ENCODE measurements at places on chromosomes 6 and 20.

DNA sequence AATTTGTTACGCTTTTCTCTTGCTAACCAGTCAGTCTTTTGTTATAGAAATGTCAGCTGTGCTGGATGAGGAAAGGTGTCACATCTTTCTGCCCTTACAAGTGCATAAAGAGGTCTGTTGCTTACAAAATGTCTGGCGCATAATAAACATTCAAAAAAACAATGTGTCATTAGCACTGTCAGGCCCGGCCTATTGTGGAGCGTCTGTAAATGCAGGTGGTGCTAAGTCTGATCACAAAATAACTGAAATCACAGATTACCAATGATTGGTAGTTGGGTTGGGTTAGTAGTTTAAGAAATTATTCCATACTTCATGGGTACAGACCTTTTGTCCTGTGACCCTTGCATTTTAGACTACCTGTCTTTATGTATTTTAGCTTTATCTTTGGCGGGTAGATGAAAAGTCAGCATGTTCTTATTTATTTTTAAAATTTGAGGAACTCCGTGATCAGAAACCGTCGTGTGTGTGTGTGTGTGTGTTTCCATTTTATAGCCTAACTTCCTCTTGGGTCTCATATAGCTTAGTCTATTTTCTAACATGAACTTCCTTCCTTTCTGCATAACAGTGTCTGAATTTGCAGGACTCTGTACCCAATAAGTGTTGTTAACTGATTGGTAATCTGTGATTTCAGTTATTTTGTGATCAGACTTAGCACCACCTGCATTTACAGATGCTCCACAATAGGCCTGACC is 88.1 kb upstream of the IFNGR1 start:
- DNase-seq: no peak

DNA sequence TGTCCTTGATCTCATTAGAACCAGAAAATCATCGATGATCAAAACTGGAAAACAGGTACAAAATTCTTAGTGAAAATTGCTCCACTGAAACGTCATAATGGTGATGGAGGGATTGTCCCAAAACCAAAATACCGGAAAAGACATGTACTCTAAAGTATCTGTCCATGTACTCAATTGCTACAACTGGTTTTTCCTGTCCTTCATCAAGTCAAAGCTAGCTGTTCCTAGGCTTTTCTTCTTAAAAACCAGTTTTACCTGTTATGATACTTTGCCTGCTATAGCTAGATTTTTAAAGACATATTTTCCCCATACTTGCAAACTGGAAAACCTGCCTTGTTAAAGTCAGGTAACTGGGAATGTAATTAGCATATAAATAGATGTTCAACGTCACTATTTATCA is 50.5 kb upstream of the LRRC1 start:
- DNase-seq: no peak

GRCh38 chr20:59395729-59396128 is 95.3 kb downstream of the EDN3 start:
- no peak for DNase-seq

- DNase-seq: no peak
These were observed 19.5 kb downstream of the KIF13A start for GRCh38 chr6:17967668-17968518.

- DNase-seq: no peak
These were observed 76.0 kb downstream of the ADTRP start for GRCh38 chr6:11702500-11703130.

GRCh38 chr6:5423251-5423650 is 161.9 kb downstream of the FARS2 start:
- DNase-seq: no peak

GRCh38 chr6:82072751-82073150 is 174.8 kb downstream of the IBTK start:
- no peak for DNase-seq

DNA sequence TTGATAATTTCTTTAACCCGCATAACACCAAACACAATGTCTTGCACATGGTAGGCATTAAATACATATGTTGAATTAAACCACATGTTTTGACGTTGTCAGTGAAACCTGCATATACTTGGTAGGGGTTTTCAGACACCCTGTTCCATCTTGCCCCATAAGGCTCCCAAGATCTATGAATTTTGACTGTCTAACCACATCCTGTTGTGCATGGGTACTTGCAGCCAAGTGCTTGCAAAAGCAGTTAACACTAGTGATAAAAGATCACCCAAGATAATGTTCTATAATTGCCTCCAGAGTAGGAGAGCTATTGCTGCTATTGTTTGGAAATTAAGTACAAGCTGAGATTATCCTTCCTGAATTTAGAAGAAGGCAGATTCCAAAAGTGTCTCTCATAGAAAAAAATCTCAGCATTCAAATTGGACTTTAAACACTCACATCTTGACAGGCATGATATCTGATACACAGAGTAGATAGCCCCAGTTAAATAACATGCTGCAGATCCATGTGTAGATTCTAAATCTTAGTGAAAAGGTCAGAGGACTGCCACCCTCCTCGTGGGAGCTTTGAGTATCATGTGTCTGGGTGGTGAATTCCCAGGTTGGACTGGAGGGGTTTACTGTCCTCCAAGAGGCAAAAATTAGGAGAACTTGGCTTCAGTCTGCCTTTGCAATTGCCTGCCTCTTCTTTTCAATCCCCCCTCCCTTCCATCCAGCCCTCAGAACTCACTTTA is 25.8 kb upstream of the CCN6 start:
- DNase-seq: peak; percentile 98

DNA sequence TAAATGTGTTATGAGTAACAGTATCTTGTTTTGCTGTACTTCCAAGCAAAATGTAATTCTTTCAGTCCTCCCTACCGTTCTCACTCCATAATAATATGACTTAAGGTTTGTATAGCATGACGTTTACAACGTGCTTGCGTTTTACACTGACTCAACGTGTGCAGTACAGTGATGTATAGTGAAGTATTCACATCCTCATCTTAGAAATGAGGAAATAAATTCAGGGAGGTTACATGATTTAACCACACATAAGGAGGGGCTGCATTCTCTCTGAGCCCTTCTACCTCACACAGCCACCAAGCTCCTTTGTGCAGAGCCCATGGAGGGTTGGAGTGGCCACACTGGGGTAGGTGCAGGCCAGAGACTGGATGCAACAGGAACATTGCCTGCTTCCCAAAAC is 164.5 kb downstream of the MTHFD1L start:
- no peak for DNase-seq

DNA sequence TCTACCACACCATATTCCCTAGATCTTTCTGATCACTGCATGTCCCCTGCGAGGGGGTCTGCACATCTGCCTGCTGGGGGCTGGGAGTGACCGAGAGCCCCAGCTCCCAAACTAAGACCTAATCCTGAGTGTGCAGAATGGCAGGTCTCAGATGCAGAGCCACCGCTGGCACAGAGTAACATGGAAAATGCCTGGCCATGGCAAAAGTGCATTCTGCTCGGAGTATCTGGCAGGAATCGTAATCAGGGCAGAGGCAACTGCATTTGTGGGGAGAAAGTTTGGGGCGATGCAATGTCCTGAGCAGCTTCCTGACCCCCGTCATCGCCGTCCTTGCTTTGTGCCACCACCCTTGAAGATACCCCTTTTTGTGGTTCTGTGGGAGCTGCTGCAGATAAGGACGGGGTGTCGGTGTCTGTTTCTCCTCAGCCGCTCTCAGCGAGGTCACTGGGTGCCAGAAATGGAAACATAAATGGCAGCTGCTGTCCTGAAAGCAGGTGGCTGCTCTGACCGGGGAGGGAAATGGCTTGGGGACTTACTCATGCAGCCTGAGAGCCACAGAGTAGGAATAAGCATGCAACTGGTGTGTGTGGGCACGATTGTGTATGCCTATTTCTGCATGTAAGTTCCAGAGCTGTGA is 157.9 kb downstream of the LY86 start:
- DNase-seq: no peak

GRCh38 chr6:144335311-144335861 is 50.3 kb downstream of the UTRN start:
- no peak for DNase-seq
